A549 treated with CORT108297 at 1 μM for 4 hours (cell line): ENCODE measurements at places on chromosomes 2 and 18. TPM values are rescaled to one million over a fixed set of nuclear protein-coding genes. Genes with fewer than 3 reads are reported as not detected.

RUFY4 gene
- not detected in 5 replicates for total RNA-seq

CTDP1 gene
- 13.3 to 17.1 TPM (median 16.6 TPM) in 5 replicates for total RNA-seq

GALNT14 gene
- 44.4 to 51.6 TPM (median 48.4 TPM) in 5 replicates for total RNA-seq

IL18R1 gene
- total RNA-seq: 0.77 to 1.1 TPM (median 0.90 TPM) in 5 replicates

UCN gene
- total RNA-seq: 0.48 to 2.5 TPM (median 1.6 TPM) in 5 replicates

OLA1 gene
- 119 to 130 TPM (median 124 TPM) in 5 replicates for total RNA-seq

WDR43 gene
- 76.4 to 95.1 TPM (median 81.1 TPM) in 5 replicates for total RNA-seq

GALR1 gene
- not detected in 5 replicates for total RNA-seq

CRIM1 gene
- total RNA-seq: 106 to 182 TPM (median 145 TPM) in 5 replicates

ASPRV1 gene
- 0.14 to 0.43 TPM (median 0.23 TPM) in 5 replicates for total RNA-seq

ASB3 gene
- total RNA-seq: 11.5 to 14.0 TPM (median 12.8 TPM) in 5 replicates

IGFBP5 gene
- total RNA-seq: 0.10 to 0.27 TPM (median 0.19 TPM) in 5 replicates

KCNJ3 gene
- total RNA-seq: not detected in 5 replicates

TUBA4B gene
- total RNA-seq: 0.30 to 0.56 TPM (median 0.37 TPM) in 5 replicates

MAPRE2 gene
- total RNA-seq: 13.6 to 15.8 TPM (median 14.3 TPM) in 5 replicates

NPPC gene
- 0.20 to 0.29 TPM (median 0.23 TPM) in 4 of 5 replicates, not detected in the other for total RNA-seq

CNTNAP5 gene
- total RNA-seq: not detected in 5 replicates

ABCB11 gene
- 0.01 to 0.02 TPM (median 0.02 TPM) in 5 replicates for total RNA-seq
